ENCODE measurements at places on chromosomes 4 and X.

- no peak for DNase-seq
Observed at GRCh38 chr4:124191329-124191728, 521.2 kb downstream of the ANKRD50 start.

GRCh38 chr4:119310826-119311225 lies 11.1 kb downstream of the FABP2 start:
- DNase-seq: no peak

DNA sequence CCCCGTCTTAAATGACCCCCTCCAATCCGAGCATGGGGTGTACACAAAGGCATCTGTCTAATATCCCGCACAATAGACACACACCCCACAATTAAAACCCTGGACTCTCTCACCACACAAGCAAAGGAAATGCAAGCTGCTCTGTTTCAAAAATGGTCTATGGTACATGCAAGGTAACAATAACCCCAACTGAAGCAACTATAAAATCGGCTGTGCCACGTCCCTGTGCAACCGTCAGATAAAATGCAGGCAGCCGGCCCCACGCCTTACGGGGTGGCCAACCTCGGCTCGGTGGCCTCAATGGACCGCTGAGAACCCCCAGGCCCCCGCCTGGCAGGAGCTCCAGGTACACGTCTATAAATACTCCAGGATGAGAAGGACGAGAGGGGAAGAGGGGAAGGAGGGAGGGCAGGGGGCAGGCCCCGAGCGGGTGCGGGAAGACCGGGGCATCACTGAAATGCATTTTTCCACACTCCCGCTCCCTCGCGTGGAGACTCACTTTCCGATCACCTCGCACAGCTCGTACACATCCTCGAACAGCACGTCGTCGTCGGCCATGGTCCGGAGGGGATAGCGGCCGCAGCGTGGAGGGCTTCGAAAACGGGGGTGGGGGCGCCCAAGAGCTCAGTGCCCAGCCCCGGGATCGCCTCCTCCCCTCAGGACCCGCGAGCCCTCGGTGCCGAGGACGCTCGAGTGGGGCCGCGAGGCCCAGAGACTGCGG lies 763 bp downstream of the CASK start:
- DNase-seq: no peak

DNA sequence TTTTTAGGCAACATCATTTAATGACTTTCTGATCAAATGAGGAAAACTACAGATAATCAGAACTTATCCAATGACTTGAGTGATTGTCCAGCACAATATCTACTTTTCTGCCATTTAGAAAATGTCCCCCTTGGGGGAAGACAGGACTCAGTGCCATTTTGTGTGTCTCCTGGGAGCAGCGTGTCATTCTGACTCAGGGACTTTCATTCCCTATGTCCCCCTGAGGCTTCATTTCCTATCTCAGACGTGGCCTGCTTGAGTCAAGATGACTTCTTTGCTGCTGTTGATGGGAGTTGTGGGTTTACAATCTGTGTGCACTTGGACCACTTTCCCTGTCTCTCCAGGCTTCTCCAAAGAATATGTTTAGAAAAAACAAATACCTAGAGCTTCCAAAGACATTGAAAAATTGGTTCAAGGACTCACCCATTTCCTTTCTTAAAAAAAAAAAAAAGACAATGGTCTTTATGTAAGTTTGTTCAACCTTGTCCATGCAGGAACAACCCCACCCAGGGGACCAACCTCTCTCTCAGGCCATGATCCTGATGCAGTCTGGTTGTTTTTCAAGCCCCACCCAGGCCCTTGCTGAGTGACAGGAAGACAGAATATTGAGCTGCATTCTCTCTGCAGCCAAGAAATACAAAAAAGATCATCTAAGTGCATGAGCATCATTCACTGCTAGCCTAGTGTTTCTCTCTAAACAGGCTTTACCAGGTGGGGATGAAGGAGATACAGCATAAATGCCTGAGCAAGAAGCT lies 34.3 kb upstream of the TMEM154 start:
- no peak for DNase-seq

DNA sequence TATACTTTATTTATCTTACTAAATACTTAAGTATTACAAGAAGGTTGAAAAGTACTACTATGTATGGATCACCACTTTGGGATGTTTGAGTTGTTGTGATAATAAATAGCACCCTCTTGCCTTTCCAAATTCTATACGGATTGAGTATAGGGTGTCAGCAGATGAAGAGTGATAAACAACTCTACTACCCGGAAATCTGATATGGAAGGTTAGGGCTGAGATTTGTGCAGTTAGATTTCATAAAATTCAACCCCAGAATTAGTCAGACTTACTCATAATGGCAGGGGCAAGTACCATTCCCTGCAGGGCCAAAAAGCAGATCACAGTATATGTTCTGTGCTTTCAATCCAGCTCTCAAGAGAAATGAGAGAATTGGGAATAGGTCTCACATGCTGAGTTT lies 1008.9 kb upstream of the PCDH7 start:
- no peak for DNase-seq

GRCh38 chr4:110371016-110371770 lies 104.8 kb upstream of the ENPEP start:
- no peak for DNase-seq

- DNase-seq: no peak
Observed at GRCh38 chr4:55498051-55498450, 48.7 kb downstream of the CLOCK start.

Measured in stimulated activated CD4-positive, alpha-beta T cell treated with anti-CD3 and anti-CD28 coated beads, TNF-alpha, amount 100 ng/mL, for 1 hour (primary cell).